IgD-negative memory B cell (primary cell): ENCODE measurements at places on chromosomes 2 and 18. TPM values are rescaled to one million over a fixed set of nuclear protein-coding genes. Genes with fewer than 3 reads are reported as not detected.

Gene PFN4
- not detected for polyA plus RNA-seq

Gene ARMC9
- 1.2 TPM for polyA plus RNA-seq

Gene MPPE1
- polyA plus RNA-seq = 36.2 TPM

Gene CAD
- 18.9 TPM for polyA plus RNA-seq

Gene TMEM178A
- polyA plus RNA-seq = not detected

Gene GKN2
- polyA plus RNA-seq = not detected

Gene DYSF
- polyA plus RNA-seq = 0.34 TPM

Gene UGT1A3
- not detected for polyA plus RNA-seq

Gene ZNF892
- 0.53 TPM for polyA plus RNA-seq

Gene NXPH2
- polyA plus RNA-seq = not detected

Gene GREB1
- not detected for polyA plus RNA-seq

Gene NR4A2
- 22.7 TPM for polyA plus RNA-seq

Gene SKOR2
- not detected for polyA plus RNA-seq

Gene C2orf80
- not detected for polyA plus RNA-seq

Gene SIX3
- not detected for polyA plus RNA-seq

Gene ZSWIM2
- polyA plus RNA-seq = not detected

Gene ANKRD30B
- polyA plus RNA-seq = not detected

Gene FN1
- 0.90 TPM for polyA plus RNA-seq

Gene GAL3ST2
- polyA plus RNA-seq = not detected

Gene NYAP2
- polyA plus RNA-seq = not detected

Gene PROKR1
- polyA plus RNA-seq = not detected

Gene SPATA3
- not detected for polyA plus RNA-seq

Gene ZCCHC2
- 2.9 TPM for polyA plus RNA-seq

Gene CABLES1
- 0.30 TPM for polyA plus RNA-seq

Gene NTSR2
- polyA plus RNA-seq = not detected

Gene FOXI3
- not detected for polyA plus RNA-seq

Gene UGT1A5
- polyA plus RNA-seq = not detected

Gene RND3
- not detected for polyA plus RNA-seq

Gene CTNNA2
- polyA plus RNA-seq = not detected
